Right atrium auricular region (tissue), 2 donors: ENCODE measurements at places on chromosomes 13 and 19. TPM values are rescaled to one million over a fixed set of nuclear protein-coding genes. Genes with fewer than 3 reads are reported as not detected.

DNA sequence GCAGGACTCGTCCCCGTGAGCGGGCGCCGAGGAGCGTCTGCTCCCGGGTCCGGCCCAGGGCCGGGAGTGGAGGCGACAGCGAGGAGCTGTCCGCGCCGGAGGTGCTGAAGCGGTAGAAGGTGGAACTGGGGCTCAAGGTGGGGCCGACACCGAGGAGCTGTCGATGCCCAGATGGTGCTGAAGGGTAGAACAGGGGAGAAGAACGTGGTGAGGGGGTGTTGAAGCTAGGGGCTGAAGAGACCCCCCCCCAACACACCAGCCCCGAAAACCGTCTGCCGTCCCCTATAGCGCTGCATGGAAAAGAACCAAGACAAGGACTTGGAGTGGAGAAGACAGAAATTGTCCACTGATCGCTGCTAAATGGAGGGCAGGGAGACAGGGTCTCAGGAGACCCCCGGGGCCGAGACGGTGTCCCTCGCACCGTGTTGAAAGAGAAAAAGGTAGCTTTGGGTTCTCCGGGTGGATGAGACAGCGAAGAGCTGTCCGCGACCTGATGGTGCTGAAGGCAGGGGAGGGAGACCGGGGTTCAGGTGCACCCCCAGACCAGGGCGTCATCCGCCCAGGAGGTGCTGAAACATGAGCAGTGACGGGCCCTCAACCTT lies 7.1 kb upstream of the PDE4C start:
- H3K4me1 ChIP-seq = peaks cover 9% of the 10 kb centered on the region
- no peak overlapping the region for H3K4me3 ChIP-seq
- no peak for DNase-seq
- no peaks in the 10 kb centered on the region for H3K27me3 ChIP-seq
- H3K36me3 ChIP-seq = no peaks in the 10 kb centered on the region
- no peak overlapping the region for H3K27ac ChIP-seq

- H3K27me3 ChIP-seq = no peaks in the 10 kb centered on the region
- no peak overlapping the region for H3K4me3 ChIP-seq
- H3K27ac ChIP-seq = no peak overlapping the region
- no peak for DNase-seq
- no peaks in the 10 kb centered on the region for H3K4me1 ChIP-seq
- H3K36me3 ChIP-seq = no peaks in the 10 kb centered on the region
Observed at GRCh38 chr19:50897612-50898011, 13.6 kb downstream of the KLK4 start.

DNA sequence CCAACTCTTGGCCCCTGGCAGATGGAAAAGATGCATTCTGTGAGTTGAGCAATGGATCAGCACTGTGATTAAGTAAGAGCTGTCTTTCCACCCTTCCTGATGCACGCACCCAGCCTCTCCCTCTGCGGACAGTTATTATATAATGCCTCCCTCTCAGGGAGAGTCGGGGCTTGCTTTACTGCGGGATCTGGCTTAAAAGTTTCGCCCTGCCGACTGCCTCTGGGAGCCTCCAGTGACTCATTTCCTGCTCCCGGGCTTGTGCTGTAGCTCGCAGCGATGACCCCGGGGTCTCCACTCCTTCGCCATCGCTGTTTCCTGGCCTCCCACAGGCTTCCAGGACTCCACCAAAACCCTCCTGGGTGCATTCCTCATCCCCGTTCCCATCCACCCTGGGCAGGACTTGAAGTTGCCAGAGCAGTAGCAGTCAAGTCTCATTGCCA lies 107.4 kb upstream of the SLC7A1 start:
- H3K27ac ChIP-seq = no peak overlapping the region
- H3K4me1 ChIP-seq = peaks cover 20% of the 10 kb centered on the region
- H3K4me3 ChIP-seq = no peak overlapping the region
- no peaks in the 10 kb centered on the region for H3K27me3 ChIP-seq
- DNase-seq = no peak

GRCh38 chr19:36489920-36490415 lies 607 bp upstream of the ZNF566 start:
- no peaks in the 10 kb centered on the region for H3K36me3 ChIP-seq
- peak overlapping the region; percentile 68 for H3K4me3 ChIP-seq
- peak; percentile 86 for DNase-seq

DNA sequence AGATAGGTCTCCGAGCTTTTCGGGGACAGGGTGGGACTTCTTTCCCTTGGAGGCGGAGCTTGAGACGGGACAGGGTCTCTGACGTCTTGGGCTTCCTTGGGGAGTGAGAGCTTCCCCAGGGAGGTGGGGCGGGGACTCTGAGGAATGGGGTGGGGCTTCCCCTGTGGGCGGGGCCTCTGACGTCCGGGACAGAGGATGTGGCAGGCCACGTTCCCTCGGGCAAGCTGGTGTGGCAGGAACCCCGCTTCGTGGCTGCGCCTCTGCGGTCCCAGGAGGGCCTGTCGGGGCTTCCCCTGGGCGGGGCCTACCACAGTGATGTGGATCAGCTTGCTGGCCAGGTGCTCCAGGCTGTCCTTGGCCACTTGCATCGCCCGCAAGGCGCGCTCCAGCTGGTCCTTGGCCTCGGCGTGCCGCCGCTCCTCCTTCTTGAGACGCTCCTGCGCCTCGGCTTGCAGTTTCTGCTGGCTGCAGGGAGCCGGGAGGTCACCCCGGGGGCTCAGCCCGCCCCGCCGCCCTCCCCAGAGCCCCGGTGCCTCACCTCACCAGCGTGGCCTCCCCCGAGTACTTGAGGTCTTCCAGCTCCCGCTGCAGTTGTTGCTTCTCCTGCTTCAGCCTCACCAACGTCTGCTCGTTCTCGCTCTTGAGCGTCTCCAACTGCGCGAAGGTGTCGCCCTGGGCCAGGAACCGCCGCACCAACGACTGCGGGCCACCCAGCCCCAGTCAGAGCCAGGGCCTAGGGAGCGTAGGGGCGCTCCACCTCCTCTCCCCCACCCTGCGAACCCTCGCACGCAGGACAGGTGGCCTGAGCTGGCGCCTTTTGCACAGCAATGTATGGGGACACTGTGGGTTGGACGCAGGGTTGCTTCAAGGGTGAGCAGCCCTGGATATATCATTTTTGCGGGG lies 3.3 kb upstream of the RGL3 start:
- H3K4me3 ChIP-seq = peak overlapping the region; percentile 49
- no peaks in the 10 kb centered on the region for H3K36me3 ChIP-seq
- DNase-seq = peak; percentile 93

GRCh38 chr13:43861863-43862262 lies 17.7 kb downstream of the CCDC122 start:
- no peak for DNase-seq
- no peak overlapping the region for H3K27ac ChIP-seq
- H3K4me3 ChIP-seq = no peak overlapping the region
- H3K27me3 ChIP-seq = no peaks in the 10 kb centered on the region
- H3K4me1 ChIP-seq = no peaks in the 10 kb centered on the region

- H3K4me3 ChIP-seq = peak within 1 kb of the TSS; percentile 74
- H3K27ac ChIP-seq = peak within 1 kb of the TSS; percentile 21
- no peaks in the 10 kb centered on the region for H3K27me3 ChIP-seq
- peak; percentile 93 for DNase-seq
- peaks cover 13% of the 10 kb centered on the region for H3K4me1 ChIP-seq
Observed at GRCh38 chr19:56671613-56671994, at the start of gene ZNF835. TSS of gene ZNF835 (minus strand) at chr19:56671757. CDS start at chr19:56665198, 6,559 bp downstream.

DNA sequence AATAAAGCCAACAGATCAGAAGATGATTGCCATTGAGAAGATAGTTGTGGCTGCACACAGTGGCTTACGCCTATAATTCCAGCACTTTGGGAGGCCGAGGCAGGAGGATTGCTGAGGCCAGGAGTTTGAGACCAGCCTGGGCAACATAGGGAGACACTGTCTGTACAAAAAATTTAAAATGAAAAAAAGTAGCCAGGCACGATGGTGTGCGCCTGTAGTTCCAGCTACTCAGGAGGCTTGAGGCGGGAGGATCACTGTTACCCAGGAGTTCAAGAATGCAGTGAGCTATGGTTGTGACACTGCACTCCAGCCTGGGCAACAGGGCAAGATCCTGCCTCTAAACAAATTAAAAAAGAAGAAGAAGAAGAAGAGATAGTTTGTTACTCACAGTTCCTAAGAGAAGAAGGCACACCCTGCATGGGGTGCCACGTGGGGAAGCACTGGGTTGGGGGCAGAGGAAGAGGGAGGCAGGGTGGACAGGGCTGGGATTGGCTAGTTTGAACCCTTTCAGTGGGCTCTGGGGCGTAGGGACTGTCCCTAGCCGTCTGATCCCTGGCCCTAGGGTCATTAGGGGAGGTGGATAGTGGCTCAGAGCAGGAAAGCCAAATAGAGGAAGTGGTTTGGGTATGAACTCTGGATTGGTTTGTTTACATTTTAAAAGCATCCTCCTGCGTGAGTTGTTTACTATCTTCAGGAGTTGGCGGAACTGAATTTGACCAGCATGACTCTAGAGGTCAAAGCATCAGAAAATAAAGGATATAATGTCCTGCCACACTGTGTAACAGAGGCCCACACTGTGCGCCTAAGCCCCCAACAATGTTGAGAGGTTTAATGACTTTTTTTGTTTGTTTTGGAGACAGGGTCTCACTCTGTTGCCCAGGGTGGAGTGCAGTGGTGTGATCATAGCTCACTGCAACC lies 60.5 kb upstream of the MEDAG start:
- DNase-seq = no peak
- no peak overlapping the region for H3K27ac ChIP-seq
- no peaks in the 10 kb centered on the region for H3K36me3 ChIP-seq

- H3K27me3 ChIP-seq = no peaks in the 10 kb centered on the region
- H3K4me3 ChIP-seq = no peak overlapping the region
- DNase-seq = no peak
Observed at GRCh38 chr13:109706015-109706715, 80.2 kb downstream of the IRS2 start.

DNA sequence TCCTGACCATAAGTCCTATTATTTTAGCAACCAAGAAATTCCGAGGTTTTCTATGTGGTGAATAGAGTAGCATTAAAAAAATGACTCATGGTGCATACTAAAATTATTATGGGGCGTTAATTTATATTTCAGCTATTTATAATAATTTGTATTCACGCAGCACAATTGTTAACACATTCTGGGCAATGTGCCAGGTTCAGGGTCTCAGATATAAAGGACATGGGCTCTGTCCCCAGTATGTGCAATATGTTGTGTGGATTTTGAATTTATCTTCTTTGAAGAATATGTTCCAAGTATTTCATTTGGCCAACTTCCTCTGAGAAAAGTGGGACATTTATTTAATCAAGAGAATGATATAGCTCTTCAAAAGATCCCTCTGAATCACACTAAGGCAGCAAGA lies 1434.7 kb upstream of the PRR20A start:
- no peak overlapping the region for H3K27ac ChIP-seq
- no peak for DNase-seq
- no peaks in the 10 kb centered on the region for H3K36me3 ChIP-seq
- H3K27me3 ChIP-seq = no peaks in the 10 kb centered on the region

- no peak overlapping the region for H3K4me3 ChIP-seq
- H3K27me3 ChIP-seq = no peaks in the 10 kb centered on the region
- no peaks in the 10 kb centered on the region for H3K36me3 ChIP-seq
- peaks cover 34% of the 10 kb centered on the region for H3K4me1 ChIP-seq
- no peak for DNase-seq
Observed at GRCh38 chr13:51275101-51275500, 52.9 kb downstream of the FAM124A start.

GRCh38 chr13:94557684-94558235 lies 38.2 kb downstream of the TGDS start:
- no peaks in the 10 kb centered on the region for H3K27me3 ChIP-seq
- DNase-seq = no peak
- no peaks in the 10 kb centered on the region for H3K36me3 ChIP-seq
- no peak overlapping the region for H3K4me3 ChIP-seq
- no peaks in the 10 kb centered on the region for H3K4me1 ChIP-seq

DNA sequence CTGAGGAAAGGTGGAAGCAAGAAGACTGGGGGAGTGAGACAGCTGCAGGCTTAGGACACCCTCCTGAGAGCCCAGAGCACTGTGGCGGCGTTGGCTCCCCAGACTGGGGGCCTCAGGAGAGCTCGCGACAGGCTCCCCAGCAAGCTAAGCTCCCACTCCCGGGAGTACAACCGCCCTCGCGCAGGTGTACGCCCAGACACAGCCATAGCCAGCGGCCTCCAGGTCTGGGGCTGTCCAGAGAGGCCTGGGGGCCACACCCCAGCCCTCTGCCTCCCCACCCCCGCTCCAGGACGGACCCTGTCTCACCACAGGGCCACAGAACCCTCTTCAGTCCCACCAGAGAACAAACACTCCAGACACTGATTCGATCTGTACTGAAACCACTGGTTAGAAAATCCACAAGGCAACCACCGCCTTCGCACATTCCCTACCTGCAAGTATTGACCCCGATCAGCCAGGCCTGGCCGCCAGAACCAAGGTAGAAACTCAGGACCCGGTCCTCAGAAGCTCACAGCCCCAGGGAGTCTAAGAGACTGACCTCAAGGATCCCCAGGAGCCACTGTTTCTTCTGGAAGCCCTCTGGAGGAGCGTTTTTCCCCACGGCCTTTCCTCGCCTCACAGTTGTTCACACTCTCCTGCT lies 16.3 kb downstream of the ZIC5 start:
- peaks cover 32% of the 10 kb centered on the region for H3K4me1 ChIP-seq
- H3K4me3 ChIP-seq = no peak overlapping the region
- H3K27ac ChIP-seq = no peak overlapping the region
- peaks cover 44% of the 10 kb centered on the region for H3K27me3 ChIP-seq
- no peak for DNase-seq

- DNase-seq = no peak
- peaks cover 14% of the 10 kb centered on the region for H3K4me1 ChIP-seq
- no peak overlapping the region for H3K27ac ChIP-seq
- H3K36me3 ChIP-seq = no peaks in the 10 kb centered on the region
- no peaks in the 10 kb centered on the region for H3K27me3 ChIP-seq
Observed at GRCh38 chr19:15671237-15671821, 1.6 kb upstream of the CYP4F12 start.

DNA sequence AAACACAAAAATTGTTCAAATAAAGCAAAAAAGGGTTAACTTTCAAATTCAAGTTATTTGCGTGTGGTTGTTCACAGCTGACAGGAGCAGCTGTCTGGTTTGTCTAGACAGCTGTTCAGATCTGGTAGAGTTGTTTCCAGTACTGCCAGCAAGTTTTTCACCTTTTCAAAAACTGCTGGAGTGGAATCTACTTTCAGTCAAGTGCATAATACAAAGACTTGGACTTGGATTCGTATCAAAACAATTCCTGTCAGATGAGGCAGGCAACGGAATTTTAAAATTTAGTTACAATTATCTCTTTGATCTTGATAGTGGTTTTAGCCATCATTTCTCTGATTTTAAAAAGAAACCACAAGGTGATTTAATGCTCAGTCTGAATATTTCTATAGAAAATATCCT lies 51.7 kb upstream of the EEF1AKMT1 start:
- H3K36me3 ChIP-seq = peaks cover 4% of the 10 kb centered on the region
- no peaks in the 10 kb centered on the region for H3K27me3 ChIP-seq
- H3K4me1 ChIP-seq = no peaks in the 10 kb centered on the region
- H3K4me3 ChIP-seq = no peak overlapping the region
- no peak overlapping the region for H3K27ac ChIP-seq

- peak overlapping the region; percentile 87 for H3K4me3 ChIP-seq
- H3K27me3 ChIP-seq = no peaks in the 10 kb centered on the region
- H3K27ac ChIP-seq = peak overlapping the region; percentile 97
- peak; percentile 79 for DNase-seq
- H3K4me1 ChIP-seq = peaks cover 57% of the 10 kb centered on the region
Observed at GRCh38 chr19:53868091-53868891, 608 bp downstream of the MYADM start.

Gene LRP3
- 16.3 TPM for total RNA-seq

Gene CEACAM16
- total RNA-seq = not detected

Gene ZIM2
- total RNA-seq = not detected

Gene CD37
- 2.6 TPM for total RNA-seq

Gene CLEC17A
- total RNA-seq = not detected

Gene C19orf53
- total RNA-seq = 304 TPM

Gene ZNF667
- total RNA-seq = 3.5 TPM

Gene ZNF20
- 1.4 TPM for total RNA-seq

Gene ZNF428
- 23.4 TPM for total RNA-seq

Gene COL4A2
- total RNA-seq = 141 TPM

Gene FAM83E
- not detected for total RNA-seq
